Mucosa of descending colon (tissue), 3 donors: ENCODE measurements at places on chromosomes 5 and 9. TPM values are rescaled to one million over a fixed set of nuclear protein-coding genes. Genes with fewer than 3 reads are reported as not detected.

GRCh38 chr9:137403269-137403668, 19.7 kb downstream of the EXD3 start:
- DNase-seq, result peak; percentile 33

DNA sequence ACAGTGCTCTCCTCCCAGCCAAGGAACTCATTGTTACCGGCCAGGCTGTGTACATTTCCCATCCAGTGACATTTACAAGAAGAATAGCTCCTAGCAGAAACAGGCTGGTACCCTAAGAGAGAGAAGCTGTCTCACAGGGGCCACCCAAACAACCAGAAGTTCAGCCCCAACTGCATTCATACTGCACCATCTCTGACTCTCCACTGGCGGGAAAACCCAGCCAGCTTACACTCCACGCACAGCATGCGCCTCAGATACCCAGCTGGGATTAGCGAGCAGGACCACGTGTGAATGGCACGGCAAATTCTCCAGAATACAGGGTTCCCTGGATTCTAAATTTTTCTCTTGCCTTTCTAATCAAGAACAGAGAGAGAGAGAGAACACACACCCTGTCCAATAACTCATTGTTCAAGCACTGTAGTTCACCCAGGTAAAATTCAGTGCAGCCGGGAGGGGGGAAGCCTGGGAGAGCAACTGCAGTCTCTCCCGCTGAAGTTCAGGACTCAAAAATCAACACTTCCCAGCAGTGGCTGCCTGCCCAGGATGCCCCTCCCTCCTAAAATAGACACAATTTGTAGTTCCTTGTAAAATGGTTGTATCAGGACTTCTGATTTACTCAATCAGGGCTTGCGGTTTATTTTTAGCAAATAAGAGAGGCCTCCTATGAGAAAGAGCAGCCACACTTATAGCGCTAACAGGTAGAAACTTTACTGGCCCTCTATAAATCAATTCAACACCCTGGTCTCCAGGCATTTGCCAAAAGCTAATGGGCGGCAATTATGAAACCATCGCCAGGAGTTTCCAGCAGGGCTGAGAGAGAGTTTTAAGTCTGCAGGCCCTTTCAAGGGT, 2.2 kb downstream of the COL23A1 start:
- DNase-seq, result no peak

- DNase-seq, result no peak
These were observed 147.3 kb downstream of the TTLL11 start for GRCh38 chr9:121945849-121946248.

DNA sequence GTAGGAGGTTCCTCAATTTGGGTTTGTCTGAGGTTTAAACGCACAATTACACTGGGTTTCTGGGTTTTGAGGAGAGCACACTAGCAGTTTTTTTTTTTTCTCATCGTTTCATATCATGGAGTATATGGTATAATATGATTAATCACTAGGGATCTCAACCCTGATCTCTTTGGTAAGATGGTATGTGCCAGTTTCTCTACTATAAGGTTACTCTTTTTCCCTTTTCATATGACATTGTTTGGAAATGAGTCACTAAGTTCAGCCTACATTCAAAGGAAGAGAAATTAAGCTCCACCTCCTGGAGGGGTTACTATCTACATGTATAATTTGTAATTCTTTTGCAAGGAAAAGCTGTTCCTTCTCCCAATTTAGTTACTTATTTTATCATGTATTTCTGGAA, 35.2 kb downstream of the MTRR start:
- no peak for DNase-seq

GRCh38 chr5:38777111-38777510, 68.7 kb upstream of the OSMR start:
- no peak for DNase-seq

DNA sequence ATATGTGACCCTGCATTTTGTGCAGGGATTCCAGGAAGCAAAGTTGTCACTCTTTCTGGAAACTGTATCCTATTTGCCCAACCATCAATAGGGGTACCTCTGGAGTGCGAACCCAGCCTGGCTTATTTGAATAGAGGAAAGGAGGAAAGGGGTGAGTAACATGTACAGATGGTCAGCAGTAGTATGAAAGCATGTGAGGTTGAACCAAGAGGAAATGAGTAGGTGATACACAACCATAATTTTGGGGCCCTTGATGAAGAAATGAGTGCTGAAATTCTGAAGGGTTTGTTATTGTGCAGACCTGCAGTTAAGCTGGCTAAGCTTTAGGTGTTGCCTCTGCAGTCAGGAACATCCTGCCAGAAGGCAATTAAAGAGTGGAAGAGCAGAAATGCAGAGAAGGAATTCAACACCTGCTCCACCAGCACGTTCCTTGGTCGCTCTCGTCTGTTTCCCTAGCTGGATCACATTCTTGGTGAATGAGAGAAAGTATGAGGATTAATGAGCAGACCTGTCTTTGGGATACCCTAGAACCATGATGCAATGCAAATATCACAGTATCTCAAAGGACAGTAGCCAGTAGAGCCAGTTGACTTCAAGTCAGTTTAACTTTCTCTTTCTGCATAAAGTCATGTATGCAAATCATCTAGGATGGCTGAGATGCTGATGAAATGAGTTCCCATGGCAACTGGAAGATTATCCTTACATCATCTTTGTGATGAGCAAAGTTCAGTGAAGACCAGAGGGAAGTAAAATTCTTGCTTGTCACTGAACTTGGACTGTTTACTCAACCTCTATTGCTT, 13.2 kb upstream of the IL12B start:
- DNase-seq, result no peak

DNA sequence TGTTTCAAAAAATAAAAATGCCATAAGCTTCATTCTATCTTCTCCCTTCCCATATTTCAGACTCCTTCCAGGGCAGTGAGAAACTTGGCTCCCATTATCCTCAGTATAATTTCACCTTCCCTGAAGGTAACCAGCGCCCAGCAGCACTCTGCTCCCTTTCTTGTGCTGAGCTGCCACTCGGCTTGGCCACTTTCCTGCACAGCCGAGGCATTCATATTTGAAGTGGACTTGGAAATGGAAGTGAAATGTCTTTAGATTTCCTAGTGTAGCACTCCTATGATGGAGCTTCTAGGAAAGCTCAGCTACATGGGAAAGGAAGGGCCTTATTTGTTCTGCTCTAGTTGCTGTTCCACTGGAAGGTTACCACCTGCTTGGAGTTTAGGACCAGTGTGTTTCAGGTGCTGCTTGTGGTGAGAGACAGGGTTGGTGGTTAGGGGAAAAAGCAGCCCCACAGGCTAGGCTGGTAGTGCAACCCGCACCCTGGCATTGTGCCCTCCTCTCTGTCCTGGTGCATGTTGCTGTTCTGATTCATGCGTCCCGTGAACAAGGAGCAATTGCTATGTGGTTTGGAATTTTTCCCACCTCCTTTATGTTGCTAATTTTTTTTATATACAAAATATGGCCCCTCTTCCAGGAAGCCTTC, 53.8 kb downstream of the RAD23B start:
- DNase-seq, result no peak

DNA sequence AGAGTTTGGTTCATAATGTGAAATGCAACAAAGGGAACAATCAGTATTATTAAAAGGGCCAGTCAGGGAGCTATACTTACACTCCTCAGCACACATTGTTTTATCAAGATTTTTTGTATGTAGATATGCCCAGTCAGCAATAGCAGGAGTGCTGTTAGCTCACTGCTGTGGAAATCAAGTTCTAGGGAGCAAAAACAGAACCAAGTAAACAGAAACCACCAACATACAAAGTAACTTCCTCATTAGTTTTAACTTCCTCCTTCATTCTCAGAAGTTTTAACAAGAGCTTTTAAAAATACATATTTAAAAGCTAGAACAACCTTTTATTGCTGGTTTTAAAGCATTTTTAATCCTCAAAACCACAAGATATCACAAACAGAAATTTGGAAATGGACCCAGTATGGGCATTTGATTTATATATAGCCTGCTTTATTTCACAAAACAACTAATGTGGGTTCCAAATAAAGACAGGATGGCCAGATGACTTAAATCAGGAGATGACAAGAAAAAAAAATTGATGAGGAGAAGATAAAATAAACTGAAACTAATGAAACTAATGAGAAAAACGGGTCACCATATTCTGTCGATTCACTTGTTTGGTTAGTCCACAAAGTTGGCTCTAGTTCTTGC, 178.5 kb downstream of the ADAMTS12 start:
- no peak for DNase-seq

DNA sequence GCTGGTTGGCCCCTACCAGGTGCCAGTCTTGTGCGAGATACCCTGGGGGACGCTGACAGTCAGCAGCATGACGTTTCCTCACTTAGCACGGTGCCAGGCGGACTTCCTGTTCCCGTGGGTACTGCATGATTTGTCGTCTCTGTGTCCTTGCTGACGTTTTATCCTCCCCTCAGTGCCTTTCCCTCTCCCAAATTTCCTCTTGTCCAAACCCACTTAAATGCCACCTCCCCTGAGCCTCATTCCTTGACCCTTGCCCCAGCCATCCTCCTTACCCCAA, 60.6 kb upstream of the SAP30L start:
- DNase-seq, result no peak

- peak; percentile 29 for DNase-seq
These were observed 1.1 kb downstream of the GPBP1 start for GRCh38 chr5:57174890-57175510.

- DNase-seq, result no peak
These were observed 41.0 kb downstream of the TMEM38B start for GRCh38 chr9:105735366-105735765.

- peak; percentile 87 for DNase-seq
These were observed 31.6 kb downstream of the EXD3 start for GRCh38 chr9:137391411-137391754.

DNA sequence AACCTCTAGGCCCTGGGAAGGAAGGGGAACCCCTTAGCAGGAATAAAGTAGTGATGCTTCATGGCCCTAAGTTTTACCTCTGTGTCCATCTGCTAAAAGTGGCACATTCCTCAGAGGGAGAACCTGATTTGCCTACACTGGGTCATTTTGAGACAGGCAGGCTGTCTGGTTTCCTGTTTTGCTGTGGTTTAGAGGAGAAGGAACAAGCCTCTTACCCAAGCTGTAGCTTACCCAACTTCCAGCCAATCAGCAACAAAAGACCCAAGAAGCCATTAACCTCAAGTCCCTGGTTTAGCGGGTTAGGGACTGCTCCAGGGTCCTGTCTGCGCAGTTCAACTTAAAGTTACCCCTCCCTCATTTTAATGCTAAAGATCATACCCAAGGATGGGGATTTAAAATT, 411.0 kb downstream of the MAT2B start:
- DNase-seq, result peak; percentile 32

DNA sequence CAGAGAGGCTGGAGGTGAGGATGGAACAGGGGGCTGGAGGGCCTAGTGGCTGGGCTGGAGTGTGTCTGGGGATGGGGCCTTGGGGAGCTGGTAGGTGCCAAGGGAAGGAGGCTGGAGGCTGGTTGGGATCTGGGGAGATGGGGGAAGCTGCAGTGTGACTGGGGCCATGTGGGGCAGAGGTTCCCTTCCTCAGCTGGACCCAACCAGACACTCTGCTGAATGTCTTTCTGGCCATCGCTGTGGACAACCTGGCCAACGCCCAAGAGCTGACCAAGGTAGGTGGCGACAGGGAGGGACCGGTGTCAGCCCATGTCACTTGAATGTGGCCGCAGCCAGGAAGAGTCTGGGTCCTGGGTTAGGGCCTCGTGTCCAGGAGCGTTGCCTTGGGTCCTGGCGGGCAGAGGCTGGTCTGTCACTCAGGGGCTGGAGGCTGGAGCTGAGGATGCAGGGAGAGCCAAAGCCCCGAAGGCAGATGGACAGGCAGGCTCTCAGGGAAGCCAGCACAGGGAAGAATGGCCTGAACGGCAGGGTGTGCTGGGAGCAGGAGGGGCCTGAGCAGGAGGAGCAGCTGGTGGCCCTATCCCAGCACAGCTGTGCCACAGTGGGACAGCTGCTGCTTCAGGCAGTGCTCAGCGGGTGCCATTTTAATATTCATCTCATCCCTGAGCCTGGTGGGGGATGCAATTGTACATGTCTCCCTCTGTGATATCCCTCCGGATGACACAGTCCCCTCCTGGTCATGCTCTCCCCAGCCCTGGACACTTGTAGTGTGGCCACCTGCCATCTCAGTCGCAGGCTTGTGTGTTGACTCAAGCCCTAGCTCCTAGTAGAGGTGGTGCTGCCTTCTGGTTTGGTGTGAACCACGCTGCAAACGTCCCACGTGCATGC, 132.5 kb downstream of the CACNA1B start:
- peak; percentile 33 for DNase-seq

GRCh38 chr9:115997923-115998322, 155.7 kb upstream of the PAPPA start:
- DNase-seq, result no peak

- DNase-seq, result no peak
These were observed 97.7 kb downstream of the LHFPL2 start for GRCh38 chr5:78550891-78551290.

GRCh38 chr5:67281874-67282273, 85.3 kb upstream of the CD180 start:
- DNase-seq, result no peak

DNA sequence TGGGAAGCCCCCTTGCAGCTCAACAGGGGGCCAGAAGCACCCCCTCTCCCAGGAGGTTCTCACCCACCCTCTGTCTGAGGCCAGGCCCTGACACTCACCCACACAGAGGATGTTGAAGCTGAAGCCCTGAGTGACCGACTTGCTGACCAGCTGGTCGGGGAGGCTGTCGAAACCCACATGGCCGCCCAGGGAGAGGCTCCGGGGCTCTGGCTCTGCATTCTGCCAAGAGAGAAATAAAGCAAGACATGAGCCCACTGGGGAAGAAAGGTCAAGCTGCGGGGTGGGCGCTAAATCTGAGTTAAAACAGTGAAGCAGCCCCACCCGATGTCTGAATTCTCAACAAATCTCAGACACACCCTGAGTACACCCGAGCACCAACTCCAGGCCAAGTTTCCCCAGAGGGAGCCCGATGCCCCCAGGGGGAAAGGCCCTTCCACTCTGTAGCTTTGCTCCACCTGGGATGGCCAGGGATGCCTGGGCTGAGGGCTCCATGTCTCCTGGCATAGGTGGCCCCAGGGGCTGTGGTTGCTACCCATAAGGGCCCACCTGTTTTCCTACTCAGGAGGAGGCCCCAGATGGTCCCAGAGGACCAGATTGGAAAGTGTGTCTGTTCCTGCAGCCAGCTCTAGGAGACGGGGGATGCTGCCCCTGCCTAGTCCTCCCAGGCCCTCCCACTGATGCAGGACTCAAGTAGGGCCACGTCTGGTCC, 11.6 kb downstream of the SEPTIN8 start:
- DNase-seq, result no peak

DNA sequence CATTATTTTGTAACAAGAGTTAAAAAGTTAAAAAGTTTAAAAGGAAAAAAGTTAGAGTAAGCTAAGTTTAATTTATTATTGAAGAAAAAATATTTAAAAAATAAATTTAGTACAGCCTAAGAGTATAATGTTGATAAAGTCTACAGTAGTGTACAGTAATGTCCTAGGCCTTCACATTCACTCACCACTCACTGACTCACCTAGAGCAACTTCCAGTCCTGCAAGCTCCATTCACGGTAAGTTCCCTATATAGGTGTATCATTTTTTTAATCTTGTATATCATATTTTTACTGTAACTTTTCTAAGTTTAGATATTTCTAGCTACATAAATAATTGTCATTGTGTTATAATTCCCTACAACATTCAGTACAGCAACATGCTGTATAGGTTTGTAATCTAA, 69.4 kb upstream of the PANK3 start:
- DNase-seq, result no peak

TEX48 gene
- not detected for total RNA-seq

HTR4 gene
- 15.0 TPM for total RNA-seq

ACTBL2 gene
- total RNA-seq, result not detected

SPATA31C1 gene
- total RNA-seq, result not detected

PKD2L2 gene
- not detected for total RNA-seq

TRIP13 gene
- total RNA-seq, result 7.1 TPM

IFT74 gene
- 16.6 TPM for total RNA-seq

ADGRD2 gene
- total RNA-seq, result not detected
